ENCODE measurements at places on chromosomes 7 and 10.

GRCh38 chr7:16271990-16272665 lies 149.2 kb downstream of the CRPPA start:
- peak; percentile 32 for DNase-seq

DNA sequence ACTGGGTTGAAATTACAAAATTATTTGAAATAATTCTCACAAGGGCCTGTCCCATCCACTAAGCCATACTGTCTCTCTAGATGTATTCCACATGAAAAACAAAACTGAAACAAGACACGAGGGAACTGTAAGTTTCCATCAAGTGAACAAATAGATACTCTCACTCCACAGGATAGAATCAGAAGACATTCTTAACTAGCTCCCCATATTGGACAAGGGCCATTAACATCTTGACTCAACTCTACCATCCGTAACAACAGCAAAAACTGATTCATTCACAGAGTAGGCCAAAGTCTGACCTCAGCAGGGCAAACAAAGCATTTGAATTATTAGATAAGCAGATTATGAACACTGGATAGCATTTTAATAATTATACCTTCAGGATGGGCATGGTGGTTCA lies 29.1 kb downstream of the UBE2H start:
- peak; percentile 90 for DNase-seq

- DNase-seq: no peak
Observed at GRCh38 chr7:80482950-80483349, 28.9 kb downstream of the GNAT3 start.

GRCh38 chr7:157177333-157177982 lies 38.7 kb downstream of the UBE3C start:
- DNase-seq: no peak

GRCh38 chr7:91187061-91187460 lies 77.2 kb upstream of the FZD1 start:
- DNase-seq: no peak

- DNase-seq: peak; percentile 77
Observed at GRCh38 chr7:55016061-55016745, 2.6 kb upstream of the EGFR start.
